ENCODE measurements at places on chromosomes 7 and 10.

DNA sequence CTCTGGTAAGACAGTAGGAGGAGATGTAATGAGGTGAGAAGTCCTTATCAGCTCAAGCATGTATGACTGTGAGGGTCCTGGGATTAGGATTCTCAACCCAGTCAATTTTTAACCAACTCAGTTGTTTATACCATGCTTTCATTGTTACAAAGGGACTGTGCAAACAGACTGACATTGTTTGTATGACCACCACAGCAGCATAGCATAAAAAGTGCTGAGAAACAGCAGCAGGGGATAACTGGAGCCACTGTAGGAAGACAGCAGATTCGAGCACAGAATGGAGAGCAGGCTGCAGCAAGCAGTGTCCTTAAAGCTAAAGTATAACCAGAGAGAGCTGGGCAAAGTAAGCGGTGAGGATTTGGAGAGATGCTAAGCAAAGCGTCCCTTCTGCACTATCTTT, 829.5 kb downstream of the REEP3 start:
- DNase-seq = no peak

DNA sequence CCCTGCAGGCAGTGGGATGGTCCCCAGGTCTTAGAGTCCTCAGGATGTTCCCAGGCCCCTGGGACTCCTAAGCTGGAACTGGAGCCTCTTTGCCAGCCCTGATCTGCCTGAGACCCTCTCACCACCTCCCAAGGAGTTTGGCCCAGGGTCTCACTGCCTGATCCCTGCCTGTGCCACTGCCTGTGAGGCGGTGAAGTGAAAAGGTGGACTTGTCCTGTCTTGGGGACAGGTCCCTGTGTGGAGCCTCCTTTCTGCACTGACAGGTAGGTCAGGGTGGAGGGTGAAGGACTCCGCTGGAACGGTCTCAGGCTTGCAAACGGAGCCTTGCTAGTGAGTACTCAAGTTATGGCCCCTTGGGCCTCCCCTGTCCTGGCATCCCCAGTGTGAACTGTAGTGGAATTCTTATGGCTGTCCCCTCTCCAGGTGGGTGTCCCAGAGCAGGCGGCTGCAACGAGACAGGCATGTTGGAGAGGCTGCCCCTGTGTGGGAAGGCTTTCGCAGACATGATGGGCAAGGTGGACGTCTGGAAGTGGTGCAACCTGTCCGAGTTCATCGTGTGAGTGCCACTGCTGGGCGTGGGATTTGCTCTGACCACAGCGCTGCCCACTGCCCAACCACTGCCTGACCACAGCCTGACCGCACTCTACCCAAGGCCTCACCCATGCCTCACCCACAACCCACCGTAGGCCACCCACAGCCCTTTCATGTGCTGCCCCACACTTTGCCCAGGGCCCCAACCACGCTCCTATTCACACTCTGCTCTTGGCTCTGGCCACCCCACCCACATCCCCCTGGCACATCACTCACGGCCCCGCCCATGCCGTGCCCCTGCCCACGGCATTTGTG, 19.5 kb downstream of the RAMP3 start:
- no peak for DNase-seq

DNA sequence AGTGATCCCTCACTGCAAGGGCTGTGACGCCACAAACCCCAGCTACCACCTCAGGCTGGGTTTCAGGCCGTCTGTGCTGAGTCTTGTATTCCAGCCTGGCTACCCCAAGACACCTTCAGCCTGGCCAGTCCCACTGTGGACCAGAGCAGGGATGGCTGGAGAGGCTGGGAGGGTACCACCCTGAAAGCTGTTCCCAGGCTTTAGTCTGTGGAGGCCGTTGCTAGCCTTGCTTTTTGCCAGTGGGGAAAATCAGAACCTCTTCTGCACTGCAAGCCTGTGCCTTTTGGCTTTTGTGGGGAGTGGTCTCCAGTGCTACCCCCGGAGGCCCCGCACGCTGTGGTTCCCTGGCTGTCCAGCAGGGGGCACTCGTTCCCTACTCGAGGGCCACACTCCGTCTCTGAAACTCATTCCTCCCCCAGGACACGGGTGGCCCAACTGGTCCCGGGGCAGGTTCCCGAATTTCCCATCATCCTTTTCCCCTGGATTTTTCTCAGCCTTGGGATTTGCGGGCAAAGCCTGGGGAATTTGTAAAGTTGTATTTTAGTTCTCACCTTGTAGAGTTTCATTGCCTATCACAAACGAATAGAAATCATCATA, 128.4 kb upstream of the BTBD16 start:
- no peak for DNase-seq

GRCh38 chr7:1563981-1564602, 5.7 kb downstream of the PSMG3 start:
- no peak for DNase-seq

GRCh38 chr7:5614600-5614999, 166.9 kb downstream of the RNF216 start:
- DNase-seq = no peak

- peak; percentile 0 for DNase-seq
These were observed 84.1 kb downstream of the GNAI1 start for GRCh38 chr7:80218723-80219122.

GRCh38 chr10:13298748-13299436, 972 bp downstream of the PHYH start:
- DNase-seq = no peak

- DNase-seq = no peak
These were observed 30.4 kb downstream of the LAMB4 start for GRCh38 chr7:108099713-108100112.

GRCh38 chr7:103751311-103751880, 238.1 kb downstream of the RELN start:
- no peak for DNase-seq

- DNase-seq = no peak
These were observed 286.4 kb downstream of the PTPRN2 start for GRCh38 chr7:158301207-158301606.

DNA sequence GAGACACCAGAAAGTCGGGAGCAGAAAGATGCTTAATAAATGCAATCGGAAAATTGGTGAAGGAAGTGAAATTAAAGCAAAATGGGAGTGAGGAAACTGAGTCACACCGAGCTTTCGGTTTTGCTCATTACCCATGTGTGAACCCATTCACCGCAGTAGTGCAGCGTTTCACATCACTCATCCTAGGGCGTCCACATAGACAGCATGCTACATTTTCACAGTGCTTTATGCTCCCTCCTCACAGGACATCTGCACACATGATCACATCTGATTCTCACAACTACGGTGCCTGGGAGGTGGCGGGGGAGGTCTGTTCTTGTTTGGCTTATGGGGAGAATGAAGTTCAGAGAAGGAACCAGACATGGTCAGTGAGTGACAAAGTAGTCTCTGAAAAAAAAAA, 36.6 kb upstream of the ATP6V0A4 start:
- no peak for DNase-seq

DNA sequence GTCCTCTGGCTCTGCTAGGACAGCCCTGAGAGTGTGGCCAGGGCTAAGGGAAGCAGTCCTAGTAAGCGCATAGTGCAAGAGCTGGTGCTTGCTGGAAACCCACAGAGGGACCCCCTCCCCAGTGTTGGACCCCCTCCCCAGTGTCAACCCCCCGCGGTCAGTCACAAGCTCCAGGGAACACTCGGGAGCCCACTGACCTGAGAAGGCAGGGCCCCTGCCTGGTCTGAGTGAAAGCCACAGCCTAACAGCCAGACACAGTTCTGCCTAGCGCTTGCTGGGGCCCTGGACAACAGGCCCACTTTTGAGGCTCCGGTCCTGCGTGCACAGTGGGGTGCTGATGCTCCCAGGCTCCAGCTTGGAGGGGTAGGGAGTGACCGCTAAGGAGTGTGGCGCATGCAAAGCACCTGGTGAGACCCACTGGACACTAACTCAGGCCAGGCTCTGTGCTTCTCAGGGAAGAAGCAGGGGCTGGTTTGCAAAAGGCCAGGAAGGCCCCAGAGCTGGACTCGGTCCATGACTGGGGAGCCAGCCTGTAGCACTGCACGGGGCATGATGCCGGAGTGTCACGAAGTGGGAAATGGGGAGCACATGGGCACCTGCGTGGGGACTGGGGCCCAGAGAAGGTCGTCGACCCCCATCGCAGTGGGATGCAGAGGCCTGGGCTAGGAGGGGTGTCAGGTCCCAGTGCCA, 175.8 kb upstream of the PPP2R2D start:
- no peak for DNase-seq

DNA sequence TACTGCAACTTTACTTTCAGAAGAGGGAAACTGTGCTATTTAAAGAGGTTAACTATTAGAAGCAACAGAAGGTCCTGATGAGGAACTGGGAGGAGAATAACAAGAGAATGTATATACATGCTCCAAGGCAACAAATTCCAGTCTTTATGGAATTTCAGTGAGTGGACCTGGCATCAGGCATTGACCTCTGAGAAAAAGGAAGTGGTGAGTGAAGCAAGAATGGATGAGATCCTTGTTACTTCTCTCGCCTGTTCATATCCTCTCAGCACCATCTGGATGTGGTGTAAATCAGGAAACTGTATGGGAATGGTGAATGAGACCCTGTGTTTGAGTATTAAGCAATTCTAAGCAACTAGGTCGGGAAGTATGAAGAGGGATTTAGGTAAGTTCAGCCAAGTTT, 30.3 kb upstream of the KBTBD2 start:
- no peak for DNase-seq

GRCh38 chr10:30207485-30208052, 141.5 kb downstream of the MTPAP start:
- DNase-seq = no peak

GRCh38 chr7:21617916-21618390, 75.1 kb downstream of the DNAH11 start:
- DNase-seq = no peak

DNA sequence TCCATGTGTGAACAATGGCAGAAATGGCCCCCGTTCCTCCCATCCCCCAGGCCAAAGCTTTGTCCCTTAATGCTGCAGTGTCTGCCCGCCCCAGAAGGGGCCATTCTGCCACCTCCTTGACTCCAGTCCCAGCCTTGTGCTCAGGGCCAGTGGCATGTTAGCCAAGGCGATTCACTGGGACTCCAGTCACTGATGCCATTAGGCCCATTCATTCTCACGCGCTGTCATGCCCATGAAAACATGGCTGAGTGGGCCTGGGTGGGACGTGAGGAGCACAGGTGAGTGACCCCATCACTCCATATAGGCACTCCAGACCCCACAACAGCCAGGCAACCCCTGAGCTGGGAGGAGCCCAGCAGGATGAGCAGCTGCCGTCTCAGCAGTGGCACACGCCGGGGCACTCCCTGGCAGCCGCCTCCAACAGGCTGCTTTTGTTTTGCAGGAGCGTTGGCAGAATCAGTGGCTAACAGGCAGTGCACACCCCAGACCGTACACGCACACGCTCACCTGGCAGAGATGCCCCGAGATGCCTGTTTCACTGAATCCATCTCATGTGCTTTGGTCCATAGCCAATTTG, 79.5 kb downstream of the TCERG1L start:
- DNase-seq = no peak

- no peak for DNase-seq
These were observed 112.7 kb downstream of the FGFR2 start for GRCh38 chr10:121485436-121486139.

GRCh38 chr10:62456611-62457101, 82.5 kb downstream of the ZNF365 start:
- DNase-seq = no peak

DNA sequence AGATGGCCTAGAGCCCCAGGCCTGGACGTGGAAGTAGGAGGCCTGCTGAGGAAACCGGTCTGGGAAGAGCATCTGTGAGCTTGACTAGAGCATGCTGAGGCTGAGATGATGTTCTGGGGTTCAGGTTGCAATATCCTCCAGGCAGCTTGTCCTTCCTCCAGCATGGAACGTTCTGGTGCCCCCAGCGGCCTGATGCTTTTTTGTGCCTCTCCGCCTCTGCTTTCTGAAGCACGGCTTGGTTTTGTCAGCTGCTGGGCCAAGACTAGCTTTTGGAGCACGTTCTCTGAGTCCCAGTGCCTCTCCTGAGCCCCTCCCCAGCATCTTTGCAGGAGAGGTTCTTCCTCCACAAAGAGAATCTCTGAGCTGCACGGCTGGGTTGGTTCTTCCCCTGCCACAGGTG, 682.0 kb upstream of the FOXK1 start:
- no peak for DNase-seq

GRCh38 chr7:114033475-114033874, 114.7 kb upstream of the PPP1R3A start:
- DNase-seq = no peak

DNA sequence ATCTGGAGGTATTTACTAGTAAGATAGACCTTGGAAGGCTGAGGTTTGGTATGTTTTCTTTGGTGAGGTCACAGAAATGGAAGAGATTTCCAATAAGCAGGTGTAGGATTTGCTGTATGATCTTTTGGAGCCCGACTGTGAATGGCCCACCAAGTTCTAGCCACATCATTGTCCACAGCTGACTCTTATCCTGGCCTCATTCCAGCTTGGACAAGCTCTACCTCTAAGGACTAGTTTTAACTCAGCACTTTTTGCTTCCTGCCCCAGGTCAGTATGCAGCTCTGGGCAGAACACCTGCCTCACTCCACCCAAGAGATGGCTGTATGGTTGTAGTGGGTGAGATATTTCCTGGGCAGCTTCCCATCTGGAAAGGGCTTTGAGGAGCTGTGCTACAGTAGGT, 6.1 kb upstream of the CPA4 start:
- DNase-seq = no peak

- no peak for DNase-seq
These were observed 43.8 kb downstream of the NRG3 start for GRCh38 chr10:81918766-81919165.

DNA sequence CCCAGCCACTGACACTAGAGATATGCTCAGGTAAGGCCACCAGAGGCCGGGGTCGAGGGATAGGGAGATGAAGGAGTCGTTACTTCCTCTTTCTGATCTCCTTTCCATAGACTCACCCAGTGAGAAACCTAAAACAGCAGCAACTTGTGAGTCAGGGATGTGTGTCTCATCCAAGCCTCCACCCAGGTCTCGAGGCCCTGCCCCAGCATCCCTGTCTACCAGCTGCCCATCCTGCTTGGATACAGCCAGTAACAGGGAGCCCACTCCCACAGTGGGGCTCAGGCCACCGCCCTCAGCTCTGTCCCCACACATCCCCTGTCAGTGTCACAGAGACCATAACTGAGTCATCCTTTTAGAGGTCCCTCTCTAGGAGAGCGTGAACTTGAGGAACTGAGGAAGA, 49.6 kb upstream of the CHST15 start:
- no peak for DNase-seq

GRCh38 chr7:127245002-127245401, 7.7 kb downstream of the GRM8 start:
- no peak for DNase-seq

GRCh38 chr7:149414745-149415390, 46.0 kb downstream of the ZNF777 start:
- DNase-seq = peak; percentile 42

DNA sequence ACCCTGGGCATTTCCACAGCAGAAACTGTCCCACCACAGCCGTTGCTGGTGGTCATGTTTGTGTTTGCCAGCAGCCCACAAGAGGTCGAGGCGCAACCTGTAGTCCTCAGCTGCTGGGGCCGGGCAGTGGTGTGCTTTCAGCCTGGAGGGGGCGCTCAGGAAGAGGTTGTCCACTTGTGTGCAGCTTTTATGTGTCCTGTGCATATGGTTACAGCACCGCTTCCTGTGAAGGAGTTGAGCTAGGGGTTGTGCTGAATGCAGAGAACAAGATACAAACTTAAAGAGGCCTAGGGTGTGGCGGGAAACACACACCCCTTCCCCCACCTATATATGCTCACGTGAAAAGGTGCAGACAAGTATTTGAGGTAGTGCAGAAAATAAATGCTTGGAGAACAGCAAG, 29.5 kb upstream of the PFKFB3 start:
- DNase-seq = peak; percentile 27

All from activated CD4-positive, alpha-beta T cell treated with anti-CD3 and anti-CD28 coated beads for 24 hours (primary cell).